ENCODE measurements at places on chromosomes 5 and 9. TPM values are rescaled to one million over a fixed set of nuclear protein-coding genes. Genes with fewer than 3 reads are reported as not detected.

GRCh38 chr9:77707383-77708063, 59.4 kb upstream of the GNA14 start:
- no peak for DNase-seq
- no peak overlapping the region for H3K4me3 ChIP-seq
- no peaks in the 10 kb centered on the region for H3K27me3 ChIP-seq
- H3K4me1 ChIP-seq: no peaks in the 10 kb centered on the region
- no peak overlapping the region for H3K27ac ChIP-seq

PLAC8L1 gene
- 0.99 TPM for polyA plus RNA-seq

GRCh38 chr5:571791-572190, 40.3 kb upstream of the CEP72 start:
- no peak overlapping the region for H3K27ac ChIP-seq
- H3K4me3 ChIP-seq: no peak overlapping the region
- no peaks in the 10 kb centered on the region for H3K36me3 ChIP-seq
- peaks cover 4% of the 10 kb centered on the region for H3K27me3 ChIP-seq
- no peaks in the 10 kb centered on the region for H3K4me1 ChIP-seq

DNA sequence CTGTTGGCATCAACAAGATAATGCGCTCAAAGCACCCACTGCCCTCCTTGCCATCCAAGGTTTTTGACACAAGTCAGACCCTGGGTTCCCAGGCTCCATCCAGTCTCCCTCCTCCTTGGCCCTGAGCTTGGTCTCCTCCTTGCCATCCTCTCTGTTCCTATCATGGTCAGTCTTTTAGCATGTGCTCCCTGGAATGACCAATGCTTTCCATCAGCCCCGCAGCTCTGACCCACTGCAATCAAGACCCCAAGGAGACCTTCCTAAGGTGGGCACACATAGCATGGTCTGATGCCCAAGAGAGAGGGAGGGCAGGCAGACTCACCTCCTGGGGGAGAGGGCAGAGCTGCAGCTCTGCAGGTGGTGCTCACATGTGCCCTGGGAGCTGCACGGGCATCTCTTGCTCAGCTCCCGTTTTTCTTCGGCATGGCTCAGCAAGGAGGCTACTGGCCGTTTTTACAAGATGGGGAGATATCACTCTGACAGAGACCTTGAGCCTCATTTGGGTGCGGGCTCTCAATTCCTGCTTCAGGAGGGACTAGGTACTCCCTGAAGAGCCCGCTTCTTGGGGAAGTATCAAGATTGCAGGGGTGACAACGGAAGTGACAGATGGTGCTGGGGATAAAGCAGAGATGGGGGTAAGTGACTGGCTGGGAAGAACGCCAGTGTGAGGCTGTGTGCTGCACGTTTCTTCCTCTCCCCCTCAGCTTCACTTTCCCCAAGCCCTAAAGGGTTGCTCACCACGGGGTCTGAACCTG, 3.3 kb downstream of the SEPTIN8 start:
- H3K4me3 ChIP-seq: no peak overlapping the region
- peaks cover 13% of the 10 kb centered on the region for H3K4me1 ChIP-seq
- peaks cover 41% of the 10 kb centered on the region for H3K27me3 ChIP-seq

ADAMTS19 gene
- polyA plus RNA-seq: 21.4 TPM

GRCh38 chr5:10077791-10078545, 171.7 kb downstream of the ATPSCKMT start:
- H3K36me3 ChIP-seq: no peaks in the 10 kb centered on the region
- no peak for DNase-seq
- no peaks in the 10 kb centered on the region for H3K4me1 ChIP-seq
- no peak overlapping the region for H3K27ac ChIP-seq
- H3K4me3 ChIP-seq: no peak overlapping the region
- no peaks in the 10 kb centered on the region for H3K27me3 ChIP-seq

DNA sequence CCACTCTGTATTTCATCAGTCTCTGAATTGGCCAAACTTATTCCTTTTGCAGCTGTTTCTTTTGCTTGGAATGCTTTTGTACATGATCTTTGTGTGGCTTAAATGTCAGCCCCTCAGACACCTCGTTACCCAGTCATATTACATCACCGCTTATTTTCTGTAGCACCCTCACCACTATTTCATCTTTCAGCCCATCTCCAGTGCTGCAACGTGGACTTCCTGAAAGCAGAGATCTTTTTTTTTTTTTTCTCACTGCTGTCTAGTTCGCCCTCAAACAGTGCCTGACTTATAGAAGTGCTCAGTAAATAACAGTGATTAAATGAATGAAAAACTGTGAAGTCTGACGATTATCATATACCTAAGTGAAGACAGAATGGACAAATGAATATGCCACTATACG, 835 bp downstream of the SRA1 start:
- H3K4me1 ChIP-seq: peaks cover 6% of the 10 kb centered on the region
- no peaks in the 10 kb centered on the region for H3K27me3 ChIP-seq
- no peak for DNase-seq
- H3K27ac ChIP-seq: no peak overlapping the region
- H3K36me3 ChIP-seq: no peaks in the 10 kb centered on the region
- H3K4me3 ChIP-seq: peak overlapping the region; percentile 61

MARCOL gene
- not detected for polyA plus RNA-seq

PROB1 gene
- 0.89 TPM for polyA plus RNA-seq

- peaks cover 5% of the 10 kb centered on the region for H3K4me1 ChIP-seq
- DNase-seq: peak; percentile 41
- no peaks in the 10 kb centered on the region for H3K36me3 ChIP-seq
- H3K27me3 ChIP-seq: peaks cover 29% of the 10 kb centered on the region
Measured at GRCh38 chr5:180594311-180595045, 3.2 kb upstream of the SCGB3A1 start.

PCDHA1 gene
- polyA plus RNA-seq: 0.52 TPM

CARD9 gene
- polyA plus RNA-seq: 0.15 TPM

STK32A gene
- 0.52 TPM for polyA plus RNA-seq

SETD9 gene
- polyA plus RNA-seq: 4.5 TPM

DNA sequence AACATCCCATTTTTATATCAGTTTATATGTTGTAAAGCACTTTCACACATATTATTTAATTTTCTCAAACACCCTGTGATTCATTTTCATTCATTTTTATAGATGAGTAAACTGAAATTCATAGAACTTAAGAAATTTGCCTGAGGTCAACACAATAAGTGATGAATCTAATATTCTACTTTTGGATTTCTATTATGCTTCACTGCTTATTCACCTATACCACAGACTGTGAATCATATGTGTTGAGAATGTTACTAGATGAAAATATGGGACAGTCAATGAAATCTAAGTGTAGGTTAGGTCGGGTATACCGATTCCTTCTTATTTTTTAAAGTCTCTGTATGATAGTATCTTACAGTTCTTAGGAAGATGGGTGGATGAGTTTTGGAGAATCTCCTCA, 24.8 kb downstream of the CDC37L1 start:
- no peaks in the 10 kb centered on the region for H3K27me3 ChIP-seq
- H3K4me1 ChIP-seq: no peaks in the 10 kb centered on the region
- no peak overlapping the region for H3K4me3 ChIP-seq
- DNase-seq: no peak
- H3K36me3 ChIP-seq: 0 out of 2 replicates have a peak, but pooled peaks cover 3% of the 10 kb centered on the region

DNA sequence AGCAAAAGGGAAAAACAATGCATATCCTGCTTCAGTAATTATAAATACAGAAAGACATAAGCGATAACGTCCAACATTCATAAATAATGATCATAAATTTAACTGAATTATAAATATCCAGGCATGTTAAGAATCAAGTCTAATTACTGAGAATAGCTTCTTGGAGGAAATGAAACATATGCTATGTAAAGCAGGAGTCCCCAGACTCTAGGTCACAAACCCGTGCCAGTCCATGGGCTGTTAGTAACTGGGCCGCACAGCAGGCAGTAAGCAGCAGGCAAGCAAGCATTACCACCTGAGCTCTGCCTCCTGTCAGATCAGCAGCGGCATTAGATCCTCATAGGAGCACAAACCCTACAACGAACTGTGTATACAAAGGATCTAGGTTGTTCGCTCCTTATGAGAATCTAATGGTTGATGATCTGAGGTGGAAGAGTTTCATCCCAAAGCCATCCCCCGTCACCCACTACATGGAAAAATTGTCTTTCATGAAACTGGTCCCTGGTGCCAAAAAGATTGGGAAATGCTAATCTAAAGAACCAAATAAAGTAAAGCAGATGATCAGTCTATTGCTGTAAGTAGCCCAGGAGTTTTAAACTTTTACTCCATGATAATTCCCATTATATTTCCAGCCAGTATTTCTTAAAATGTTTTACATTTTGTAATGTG, 50.4 kb downstream of the CERT1 start:
- H3K36me3 ChIP-seq: no peaks in the 10 kb centered on the region
- H3K27me3 ChIP-seq: no peaks in the 10 kb centered on the region
- H3K27ac ChIP-seq: no peak overlapping the region
- H3K4me1 ChIP-seq: peaks cover 3% of the 10 kb centered on the region

GRCh38 chr9:35338561-35339274, 151.2 kb upstream of the RUSC2 start:
- no peaks in the 10 kb centered on the region for H3K4me1 ChIP-seq
- no peak for DNase-seq
- no peaks in the 10 kb centered on the region for H3K27me3 ChIP-seq
- H3K36me3 ChIP-seq: no peaks in the 10 kb centered on the region

DNA sequence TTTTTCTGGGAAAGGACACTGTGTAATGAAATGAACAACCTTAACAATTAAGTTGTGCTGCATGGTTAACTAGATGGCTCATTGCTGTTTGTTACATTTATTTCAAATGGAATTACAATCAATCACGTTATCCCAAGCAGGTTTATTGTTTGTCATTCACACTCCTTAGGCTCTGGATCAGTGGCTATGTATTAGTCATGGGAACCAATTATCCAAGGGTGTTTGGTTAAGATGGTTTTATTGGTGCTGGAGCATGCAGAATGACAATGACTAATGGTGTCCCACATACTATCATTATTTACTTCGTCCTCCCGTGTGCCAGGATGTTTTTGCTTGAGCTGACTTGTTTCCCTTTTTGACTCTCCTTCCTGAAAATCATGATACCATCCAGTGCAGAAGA, 10.6 kb upstream of the TRPC7 start:
- H3K27me3 ChIP-seq: no peaks in the 10 kb centered on the region
- H3K36me3 ChIP-seq: no peaks in the 10 kb centered on the region
- no peak for DNase-seq
- H3K27ac ChIP-seq: no peak overlapping the region
- H3K4me3 ChIP-seq: no peak overlapping the region
- H3K4me1 ChIP-seq: peaks cover under 1% of the 10 kb centered on the region

DNA sequence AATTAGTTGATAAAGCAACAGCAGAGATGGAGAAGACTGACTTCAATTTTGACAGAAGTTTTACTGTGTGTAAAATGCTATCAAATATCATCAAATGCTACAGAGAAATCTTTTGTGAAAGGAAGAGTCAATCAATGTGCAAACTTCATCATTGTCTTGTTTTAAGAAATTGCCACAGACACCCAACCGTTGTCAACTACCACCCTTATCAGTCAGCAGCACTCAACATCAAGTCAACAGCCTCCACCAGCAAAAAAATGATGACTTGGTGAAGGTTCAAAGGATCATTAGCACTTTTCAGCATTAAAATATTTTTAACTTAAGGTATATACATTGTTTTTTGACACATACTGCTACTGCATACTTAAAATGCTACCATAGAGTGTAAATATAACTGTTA, 888.8 kb downstream of the CDH18 start:
- no peaks in the 10 kb centered on the region for H3K4me1 ChIP-seq
- H3K4me3 ChIP-seq: no peak overlapping the region
- no peak overlapping the region for H3K27ac ChIP-seq
- H3K27me3 ChIP-seq: no peaks in the 10 kb centered on the region

WDR38 gene
- polyA plus RNA-seq: not detected

DNA sequence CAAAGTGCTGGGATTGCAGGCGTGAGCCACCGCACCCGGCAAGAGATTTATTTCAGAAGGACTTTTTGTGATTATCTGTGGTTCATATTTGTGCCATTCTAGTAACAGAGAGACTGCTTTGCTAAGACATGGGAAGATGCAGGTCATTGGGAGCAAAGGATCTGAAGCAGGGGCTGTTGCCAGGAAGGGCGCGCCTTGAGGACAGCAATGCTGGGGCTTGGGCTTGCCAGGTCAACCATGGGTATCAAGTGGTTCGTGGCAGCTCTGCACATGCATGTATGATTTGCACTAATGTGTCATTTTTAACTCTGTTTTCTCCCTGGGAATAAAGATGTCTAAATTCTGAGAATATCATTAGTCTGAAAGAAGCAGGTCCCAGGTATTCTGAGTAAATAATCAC, 17.0 kb downstream of the ADAMTS2 start:
- H3K27ac ChIP-seq: no peak overlapping the region
- no peak for DNase-seq
- H3K4me1 ChIP-seq: no peaks in the 10 kb centered on the region
- H3K36me3 ChIP-seq: no peaks in the 10 kb centered on the region

TCF7 gene
- 4.7 TPM for polyA plus RNA-seq

DNA sequence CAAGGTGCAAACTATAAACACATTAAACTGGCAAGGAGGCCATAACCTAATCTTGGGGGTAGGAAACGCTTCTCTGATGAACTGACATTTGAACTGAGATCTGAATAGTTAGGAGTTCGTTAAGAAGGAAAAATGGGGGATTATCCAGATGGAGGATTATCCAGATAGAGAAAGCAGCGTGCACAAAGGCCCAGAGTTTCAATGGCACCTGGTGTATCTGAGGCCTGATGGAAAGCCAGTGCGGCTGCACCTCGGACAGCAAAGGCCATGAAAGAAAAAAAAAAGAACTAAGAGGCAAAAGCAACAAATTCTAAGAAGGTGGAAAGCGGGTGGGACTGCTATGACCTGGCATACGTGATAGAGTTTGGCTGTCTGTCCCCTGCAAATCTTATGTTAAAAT, 13.0 kb upstream of the CTNNAL1 start:
- peaks cover 6% of the 10 kb centered on the region for H3K36me3 ChIP-seq
- H3K4me1 ChIP-seq: no peaks in the 10 kb centered on the region
- no peak for DNase-seq
- no peak overlapping the region for H3K27ac ChIP-seq

DNA sequence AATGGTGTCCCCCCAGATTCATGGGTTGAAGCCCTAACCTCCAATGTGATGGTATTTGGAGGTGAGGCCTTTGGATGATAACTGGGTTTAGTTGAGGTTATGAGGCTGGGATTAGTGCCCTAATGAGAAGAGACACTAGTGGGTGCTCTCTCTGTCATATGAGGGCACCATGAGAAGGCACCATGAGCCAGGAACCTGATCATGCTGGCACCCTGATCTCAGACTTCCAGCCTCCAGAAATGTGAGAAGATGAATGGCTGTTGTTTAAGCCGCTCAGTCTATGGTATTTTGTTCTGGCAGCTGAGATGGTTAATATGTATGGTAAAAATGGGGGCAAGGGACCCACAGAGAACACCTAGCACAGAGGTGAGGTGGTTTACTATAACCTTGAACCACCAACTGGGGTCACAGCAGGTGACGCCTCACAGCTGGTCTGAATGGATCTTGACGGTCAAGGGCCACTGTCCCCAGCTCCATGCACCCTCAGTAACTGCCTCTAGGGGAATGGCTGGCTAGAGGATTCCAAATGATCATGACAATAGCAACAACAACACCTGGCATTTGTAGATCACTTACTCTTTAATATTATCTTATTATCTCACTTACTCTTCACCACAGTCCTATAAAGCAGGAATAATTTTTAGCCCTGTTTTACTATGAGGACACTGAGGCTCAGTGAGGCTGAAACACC, 57.1 kb downstream of the FOXI1 start:
- no peak for DNase-seq
- no peak overlapping the region for H3K4me3 ChIP-seq
- no peaks in the 10 kb centered on the region for H3K36me3 ChIP-seq
- no peaks in the 10 kb centered on the region for H3K4me1 ChIP-seq
- no peaks in the 10 kb centered on the region for H3K27me3 ChIP-seq
